Esophagus mucosa (tissue), 1 donor: ENCODE measurements at places on chromosomes 7 and 10. TPM values are rescaled to one million over a fixed set of nuclear protein-coding genes. Genes with fewer than 3 reads are reported as not detected.

Gene SEMA3E
- 0.44 TPM for total RNA-seq

Gene SLC16A12
- total RNA-seq = 0.08 TPM

Gene TMEM196
- not detected for total RNA-seq

Gene TRPV6
- 0.68 TPM for total RNA-seq

Gene DGKI
- total RNA-seq = 0.20 TPM

Gene SOSTDC1
- total RNA-seq = 1.9 TPM

Gene TFPI2
- total RNA-seq = 0.24 TPM

Gene DPP6
- 0.12 TPM for total RNA-seq

Gene SPDYE8
- total RNA-seq = not detected
